Ureter (tissue), 1 donor: ENCODE measurements at places on chromosomes 1 and 21. TPM values are rescaled to one million over a fixed set of nuclear protein-coding genes. Genes with fewer than 3 reads are reported as not detected.

LYSMD1 gene
- 12.0 TPM for total RNA-seq

CD52 gene
- total RNA-seq, result 9.8 TPM

CSF3R gene
- total RNA-seq, result 13.7 TPM

CYP4A22 gene
- 0.23 TPM for total RNA-seq

SPATA46 gene
- not detected for total RNA-seq

USH2A gene
- total RNA-seq, result 0.23 TPM
